ENCODE measurements at places on chromosomes 4 and X.

DNA sequence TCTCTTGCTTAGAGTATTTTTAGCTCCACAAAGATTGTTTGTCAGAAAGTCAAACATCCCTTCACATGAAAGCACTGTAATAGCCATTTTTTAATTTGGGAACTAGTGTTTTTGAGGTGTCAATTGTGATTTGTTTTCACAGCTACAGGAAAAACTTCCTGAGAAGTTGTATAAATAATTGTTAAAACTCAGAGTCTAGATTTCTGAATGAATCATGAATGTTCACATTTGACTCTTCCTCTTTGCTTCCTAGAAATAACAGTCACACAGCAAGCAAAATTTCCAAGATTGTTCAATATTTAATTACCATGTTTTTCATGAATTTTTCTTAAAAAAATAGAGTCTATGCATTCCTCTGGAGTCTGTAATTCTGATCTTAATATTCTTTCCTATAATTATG, 156.9 kb upstream of the SLC7A11 start:
- no peak for DNase-seq

DNA sequence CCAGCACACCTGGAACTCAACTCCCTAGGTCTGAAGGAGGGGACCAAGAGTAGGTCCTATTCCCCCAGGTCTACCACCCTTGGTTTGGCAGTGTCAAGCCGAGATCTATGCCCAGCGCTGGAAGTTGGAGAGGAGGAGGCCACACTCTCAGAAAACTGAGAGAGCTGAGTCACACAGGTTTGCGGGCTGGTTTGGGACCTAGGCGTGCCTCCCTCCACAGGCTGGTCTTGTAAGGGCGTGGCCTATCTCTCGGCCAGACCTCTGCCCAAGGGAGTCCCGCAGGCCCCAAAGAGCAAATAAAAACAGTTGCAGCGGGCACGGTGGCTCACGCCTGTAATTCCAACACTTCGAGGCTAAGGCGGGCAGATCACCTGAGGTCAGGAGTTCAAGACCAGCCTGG, 52.9 kb upstream of the INTU start:
- no peak for DNase-seq

- DNase-seq: no peak
Observed at GRCh38 chrX:108270739-108271396, 167.4 kb downstream of the COL4A6 start.

GRCh38 chr4:74632634-74633033, 161.7 kb downstream of the BTC start:
- no peak for DNase-seq

- DNase-seq: no peak
Observed at GRCh38 chr4:142581881-142582280, 264.2 kb downstream of the INPP4B start.

DNA sequence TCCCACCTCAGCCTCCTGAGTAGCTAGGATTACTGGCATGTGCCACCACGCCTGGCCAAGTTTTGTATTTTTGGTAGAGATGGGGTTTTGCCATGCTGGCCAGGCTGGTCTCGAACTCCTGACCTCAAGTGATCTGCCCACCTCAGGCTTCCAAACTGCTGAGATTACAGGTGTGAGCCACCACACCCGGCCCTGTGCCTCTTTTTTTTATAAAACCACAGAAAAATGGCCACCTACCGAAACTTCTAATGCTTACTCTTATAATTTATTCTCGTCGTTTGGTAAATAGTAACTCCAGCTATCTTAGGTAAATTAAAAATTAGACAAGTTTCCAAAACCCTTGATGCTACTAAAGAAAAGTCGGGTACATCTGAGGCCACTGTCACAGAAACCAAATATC, 54.4 kb downstream of the IRF2 start:
- DNase-seq: no peak

GRCh38 chrX:70411475-70411874, 11.6 kb upstream of the GDPD2 start:
- no peak for DNase-seq

- no peak for DNase-seq
Observed at GRCh38 chr4:144901141-144901540, 196.9 kb downstream of the ANAPC10 start.

DNA sequence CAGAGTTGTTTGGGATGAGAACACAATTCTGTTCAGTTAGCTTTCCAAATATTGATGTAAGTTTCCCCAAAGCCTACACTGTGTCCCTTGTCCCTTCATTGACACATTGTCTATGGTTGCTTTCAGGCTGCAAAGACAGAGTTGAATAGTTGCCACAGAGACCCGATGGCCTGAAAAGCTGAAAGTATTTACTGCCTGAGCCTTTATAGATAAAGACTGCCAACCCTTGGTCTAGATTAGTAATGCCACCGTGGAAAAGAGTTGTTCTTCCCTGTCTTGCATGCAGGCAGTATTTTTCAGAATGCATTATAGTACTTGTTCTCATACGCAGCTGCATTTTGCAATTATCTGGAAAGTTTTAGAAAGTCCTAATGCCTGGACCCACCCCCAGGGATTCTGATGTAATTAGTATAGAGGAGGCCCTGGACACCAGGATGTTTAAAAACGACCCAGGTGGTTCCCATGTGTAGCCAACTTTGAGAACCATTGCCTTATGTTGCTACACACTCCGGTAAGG, 180.8 kb downstream of the FRMPD4 start:
- DNase-seq: no peak

DNA sequence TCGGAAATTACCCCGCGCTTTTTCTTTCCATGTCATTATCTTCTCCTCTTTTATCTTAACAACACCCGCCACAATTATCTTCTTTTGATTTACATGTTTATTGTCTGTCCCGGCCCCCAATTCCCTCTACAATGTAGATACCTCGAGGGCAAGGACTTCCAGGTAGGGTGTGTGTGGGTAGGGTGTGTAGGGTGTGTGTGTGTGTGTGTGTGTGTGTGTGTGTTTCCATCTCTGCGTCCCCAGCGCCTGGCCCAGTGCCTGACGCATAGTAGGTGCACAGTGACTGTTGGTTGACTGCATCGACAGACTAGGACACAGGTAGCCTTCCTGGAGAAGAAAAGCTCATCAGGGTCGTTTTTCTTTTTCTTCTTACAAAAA, 103.1 kb downstream of the UCHL1 start:
- no peak for DNase-seq

- no peak for DNase-seq
Observed at GRCh38 chr4:38574559-38575333, 89.3 kb upstream of the KLF3 start.

DNA sequence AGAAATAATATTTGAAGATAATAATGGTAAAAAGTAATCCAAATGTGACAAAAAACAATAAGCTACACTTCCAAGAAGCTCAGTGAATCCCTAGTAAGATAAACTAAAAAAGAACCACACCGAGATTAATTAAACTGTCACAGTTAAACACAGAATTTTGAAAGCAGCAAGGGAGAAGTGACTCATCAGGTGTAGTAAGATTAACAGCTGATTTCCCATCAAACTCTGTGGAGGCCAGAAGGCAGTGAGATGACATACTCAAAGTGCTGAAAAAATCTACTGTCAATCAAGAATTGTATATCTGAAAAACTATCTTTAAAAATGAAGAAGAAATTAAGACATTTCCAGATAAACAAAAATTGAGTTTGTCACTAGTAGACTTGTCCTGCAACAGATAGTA, 35.3 kb downstream of the STK32B start:
- DNase-seq: no peak

DNA sequence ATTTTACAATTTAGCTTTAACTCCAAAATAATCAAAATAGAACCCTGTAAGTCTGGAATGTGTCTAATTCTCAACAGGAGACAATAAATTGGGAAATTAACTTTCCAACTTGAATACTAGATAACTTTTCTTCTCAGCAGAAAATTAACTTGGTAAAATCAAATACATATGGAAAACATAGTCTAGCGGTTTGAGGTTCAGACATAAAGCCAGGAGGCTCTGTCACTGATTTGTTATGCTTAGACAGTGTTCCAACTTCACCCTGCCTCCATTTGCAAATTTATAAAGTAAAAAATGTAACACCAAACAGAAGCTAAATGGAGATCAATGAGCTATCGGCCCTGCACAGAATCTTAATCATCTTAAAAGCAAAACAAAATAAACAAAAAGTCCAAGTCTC, 46.3 kb downstream of the TBCK start:
- DNase-seq: no peak

DNA sequence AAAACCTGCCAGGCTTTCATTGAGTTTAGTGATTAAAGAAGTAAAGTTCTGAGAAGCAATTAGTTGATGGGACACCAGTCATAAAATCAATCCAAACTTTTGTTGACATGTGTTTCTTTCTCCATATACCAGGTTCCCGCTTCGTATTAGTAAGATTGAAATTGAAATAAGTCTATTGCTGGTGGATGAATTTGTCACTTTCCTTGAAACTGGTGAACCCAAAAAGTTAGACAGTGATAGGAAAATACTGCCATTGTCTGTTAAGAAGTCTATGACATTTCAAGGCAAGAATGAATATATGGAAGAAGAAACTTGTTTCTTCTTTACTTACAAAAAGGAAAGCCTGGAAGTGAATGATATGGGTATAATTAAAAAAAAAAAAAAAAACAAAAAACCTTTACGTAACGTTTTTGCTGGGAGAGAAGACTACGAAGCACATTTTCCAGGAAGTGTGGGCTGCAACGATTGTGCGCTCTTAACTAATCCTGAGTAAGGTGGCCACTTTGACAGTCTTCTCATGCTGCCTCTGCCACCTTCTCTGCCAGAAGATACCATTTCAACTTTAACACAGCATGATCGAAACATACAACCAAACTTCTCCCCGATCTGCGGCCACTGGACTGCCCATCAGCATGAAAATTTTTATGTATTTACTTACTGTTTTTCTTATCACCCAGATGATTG, at the start of gene CD40LG:
CD40LG (plus strand) TSS at position 482 of the 684 bp plus-strand sequence; CDS start at position 573, 91 bp downstream.
- DNase-seq: no peak

GRCh38 chrX:40171513-40172400, 74.0 kb upstream of the BCOR start:
- DNase-seq: peak; percentile 34

- DNase-seq: no peak
Observed at GRCh38 chr4:61411241-61411640, 211.1 kb downstream of the ADGRL3 start.

DNA sequence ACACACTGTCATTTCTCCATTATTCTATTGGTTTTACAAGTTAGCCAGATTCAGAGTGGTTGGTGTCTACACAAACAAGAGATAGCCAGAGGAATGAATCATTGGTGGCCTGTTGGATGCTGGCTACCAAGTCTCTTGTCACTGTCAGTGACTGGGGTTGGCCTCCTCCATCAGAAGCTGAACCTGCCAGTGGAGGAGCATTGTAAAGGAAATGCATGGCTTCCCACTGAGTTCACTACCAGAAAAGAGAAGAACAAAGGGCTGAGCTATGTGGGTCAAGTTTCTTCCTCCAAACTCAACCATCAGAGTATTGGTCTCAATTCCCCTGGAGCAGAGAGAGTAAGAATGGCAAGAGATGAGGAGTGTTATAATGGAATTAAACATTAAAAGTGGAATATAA, 26.5 kb upstream of the ANKRD50 start:
- DNase-seq: no peak

- DNase-seq: no peak
Observed at GRCh38 chr4:124523816-124524215, 188.7 kb downstream of the ANKRD50 start.

GRCh38 chrX:36431819-36432218, 512.3 kb downstream of the CFAP47 start:
- DNase-seq: no peak

GRCh38 chrX:1411326-1411725, 19.4 kb upstream of the SLC25A6 start:
- no peak for DNase-seq

DNA sequence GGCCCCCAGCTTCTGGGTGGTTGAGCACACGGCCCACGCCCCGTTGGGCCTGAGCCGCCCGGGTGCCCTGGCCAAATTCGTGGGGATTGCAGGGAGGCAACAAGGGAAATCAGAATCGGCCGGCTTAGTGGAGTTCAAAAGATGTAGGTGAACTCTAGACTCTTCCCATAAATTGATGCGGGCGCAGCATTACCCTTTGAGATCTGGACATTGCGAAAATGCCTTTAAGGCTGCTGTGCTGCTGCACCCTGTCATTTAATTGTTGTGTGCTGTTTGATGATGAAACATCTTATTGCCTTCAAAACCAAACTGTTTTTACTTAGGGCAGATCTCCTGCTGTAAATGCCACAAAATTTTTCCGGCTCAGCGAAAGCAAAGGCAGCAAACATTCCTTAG, 409 bp upstream of the MPP1 start:
- no peak for DNase-seq

- no peak for DNase-seq
Observed at GRCh38 chr4:114334884-114335330, 263.7 kb upstream of the UGT8 start.

GRCh38 chr4:156154978-156155377, 201.3 kb upstream of the CTSO start:
- DNase-seq: no peak

- DNase-seq: no peak
Observed at GRCh38 chr4:183732296-183732695, 73.2 kb downstream of the TRAPPC11 start.

DNA sequence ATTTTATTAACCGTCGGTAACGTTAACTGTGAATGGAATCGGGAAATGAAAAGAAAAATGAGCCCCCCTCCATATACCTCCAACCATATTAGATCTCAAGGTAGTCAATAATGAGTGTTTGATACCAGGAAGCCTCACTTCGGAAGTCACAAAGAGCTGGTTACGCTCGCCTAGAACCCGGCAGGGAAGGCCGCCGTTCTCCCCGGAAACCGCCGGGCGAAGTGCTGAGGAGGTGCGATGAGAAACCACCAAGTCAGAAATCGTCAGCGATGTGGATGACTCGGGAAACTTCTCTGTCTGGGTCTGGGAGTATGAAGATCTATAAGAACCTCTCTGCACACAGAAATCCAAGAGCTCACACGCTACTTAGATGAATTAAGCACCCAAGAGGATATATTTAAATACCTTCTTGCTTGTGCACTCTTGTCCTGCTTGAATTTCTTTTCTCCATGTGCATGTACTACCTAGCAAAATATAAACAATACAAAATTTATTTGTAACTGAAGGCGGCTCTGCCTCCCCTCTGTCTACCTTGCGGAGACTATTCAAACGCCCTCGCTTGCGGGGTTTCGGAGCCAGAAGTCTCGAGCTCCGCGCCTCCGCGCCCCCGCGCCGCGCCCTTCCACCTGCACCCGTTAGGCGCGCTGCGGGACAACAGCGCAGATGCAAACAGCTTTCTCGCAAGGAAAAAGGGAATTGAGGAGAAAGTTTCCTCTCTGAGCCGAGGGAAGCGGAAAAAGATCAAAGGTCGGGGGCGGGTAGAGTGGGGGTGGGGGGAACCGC, 17.8 kb downstream of the NKX6-1 start:
- DNase-seq: no peak
